Breast epithelium (tissue), 4 donors: ENCODE measurements at places on chromosomes 3 and 15.

- no peak for DNase-seq
Measured at GRCh38 chr15:58760385-58761009, 10.6 kb upstream of the MINDY2 start.

DNA sequence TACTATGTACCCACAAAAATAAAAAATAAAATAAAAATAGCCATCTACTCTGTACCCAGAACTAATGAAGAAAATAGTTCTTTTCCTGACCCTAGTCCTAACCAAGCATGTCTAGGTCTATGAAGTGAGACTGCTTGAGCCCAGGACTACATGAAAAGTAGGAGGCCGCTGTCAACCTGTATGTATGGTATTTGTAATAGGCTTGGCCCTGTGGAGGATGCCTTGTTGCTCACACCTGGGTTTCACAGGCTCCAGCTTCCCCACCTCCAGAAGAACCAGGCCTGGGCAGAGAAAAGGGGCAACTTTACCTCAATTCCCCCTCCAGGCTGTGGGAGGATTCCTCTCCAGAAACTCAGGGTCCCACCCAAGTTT is 6.8 kb upstream of the PKM start:
- no peak for DNase-seq

DNA sequence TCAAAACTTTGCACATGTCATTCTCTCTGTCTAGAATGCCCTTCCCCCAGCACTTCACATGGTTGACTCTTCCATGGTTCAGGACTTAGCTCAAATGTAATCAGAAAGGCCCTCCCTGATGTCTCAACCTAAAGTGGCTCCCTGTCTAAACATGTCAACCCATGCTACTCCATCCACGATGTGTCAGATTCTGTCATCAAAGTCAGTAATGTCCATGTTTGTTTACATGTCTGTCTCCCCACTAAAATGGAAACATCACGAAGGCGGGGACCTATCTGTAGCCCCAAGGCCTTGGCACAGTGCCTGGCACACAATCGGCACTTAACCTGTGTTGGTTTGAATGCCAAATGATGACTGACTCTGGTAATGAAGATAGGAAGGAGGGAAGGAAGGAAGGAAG is 20.8 kb upstream of the SNTN start:
- DNase-seq = no peak

- DNase-seq = no peak
Measured at GRCh38 chr3:32077260-32078084, 28.9 kb upstream of the GPD1L start.

DNA sequence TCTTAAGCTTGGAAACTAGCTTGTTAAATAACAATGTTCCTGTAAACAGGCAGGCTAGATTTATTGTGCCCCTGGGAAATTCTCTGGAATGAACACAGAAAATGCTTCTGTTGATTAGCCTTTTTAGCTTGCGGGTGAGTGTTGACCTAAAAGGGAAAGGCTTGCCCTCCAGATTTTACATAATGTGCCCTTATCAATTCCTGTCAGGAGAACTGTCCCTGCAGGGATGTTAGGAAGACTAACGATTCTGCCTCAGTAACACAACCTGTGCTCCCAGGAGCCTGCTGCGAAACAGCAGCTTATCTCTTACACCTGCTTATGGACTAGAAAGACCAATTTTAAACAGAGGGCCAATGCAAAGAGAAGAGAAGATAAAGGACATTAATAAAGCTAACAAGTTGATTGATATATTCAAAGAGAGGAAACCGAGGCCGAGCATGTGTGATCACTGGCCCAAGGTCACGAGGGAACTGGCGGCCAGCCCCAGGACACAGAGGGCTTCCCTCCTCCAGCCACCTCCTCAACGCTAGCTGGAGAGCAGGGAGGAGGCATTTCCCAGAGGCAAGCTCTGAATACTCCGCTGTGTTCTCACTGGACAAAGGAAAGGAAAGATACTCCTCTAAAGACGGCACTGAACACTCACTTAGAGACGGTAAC is 48.4 kb upstream of the TJP1 start:
- DNase-seq = no peak

- no peak for DNase-seq
Measured at GRCh38 chr3:180180795-180181194, 144.1 kb upstream of the PEX5L start.

- DNase-seq = no peak
Measured at GRCh38 chr3:52636673-52637072, 49.0 kb downstream of the PBRM1 start.

- DNase-seq = no peak
Measured at GRCh38 chr3:124467980-124468902, 262.0 kb upstream of the UMPS start.

GRCh38 chr3:89467898-89468363 is 360.5 kb downstream of the EPHA3 start:
- no peak for DNase-seq

DNA sequence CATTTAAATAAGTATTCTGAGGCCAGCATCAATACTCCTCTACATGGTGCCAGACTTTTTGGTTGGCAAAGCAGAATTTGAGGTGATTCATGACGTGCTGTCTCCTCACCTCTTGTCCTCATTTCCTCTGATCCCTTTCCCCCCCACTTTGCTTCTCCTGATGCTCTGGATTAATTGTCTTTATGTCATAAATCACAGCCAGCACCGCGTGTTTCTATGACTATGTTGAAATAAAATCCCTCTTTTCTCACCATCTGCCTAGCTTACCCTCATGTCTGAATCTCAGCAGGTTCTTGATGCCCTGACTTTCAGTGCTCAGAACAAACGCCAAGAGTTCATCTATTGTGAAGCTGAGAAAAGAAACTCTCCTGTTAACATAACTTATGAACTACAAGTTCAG is 19.7 kb upstream of the PTPRG start:
- DNase-seq = no peak

DNA sequence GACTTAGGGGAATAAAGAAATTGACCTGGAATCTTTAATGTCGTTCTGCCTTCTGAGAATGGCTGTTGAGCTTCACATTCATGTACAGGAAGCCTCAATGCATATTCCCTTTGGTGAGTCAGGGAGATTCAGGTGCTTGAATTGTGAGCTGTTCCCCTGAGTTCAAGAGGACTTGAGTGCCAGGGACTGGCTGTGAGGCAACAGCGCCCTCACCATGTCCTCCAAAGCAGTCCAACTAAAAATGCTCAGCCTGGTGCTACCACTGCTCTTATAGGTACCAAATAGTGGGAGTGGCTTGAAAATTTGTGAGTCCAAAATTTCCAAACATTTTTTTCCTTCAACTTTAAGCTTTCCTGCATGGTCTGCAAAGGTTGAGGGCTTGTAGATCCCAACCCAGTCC is 54.1 kb downstream of the LEO1 start:
- DNase-seq = no peak

DNA sequence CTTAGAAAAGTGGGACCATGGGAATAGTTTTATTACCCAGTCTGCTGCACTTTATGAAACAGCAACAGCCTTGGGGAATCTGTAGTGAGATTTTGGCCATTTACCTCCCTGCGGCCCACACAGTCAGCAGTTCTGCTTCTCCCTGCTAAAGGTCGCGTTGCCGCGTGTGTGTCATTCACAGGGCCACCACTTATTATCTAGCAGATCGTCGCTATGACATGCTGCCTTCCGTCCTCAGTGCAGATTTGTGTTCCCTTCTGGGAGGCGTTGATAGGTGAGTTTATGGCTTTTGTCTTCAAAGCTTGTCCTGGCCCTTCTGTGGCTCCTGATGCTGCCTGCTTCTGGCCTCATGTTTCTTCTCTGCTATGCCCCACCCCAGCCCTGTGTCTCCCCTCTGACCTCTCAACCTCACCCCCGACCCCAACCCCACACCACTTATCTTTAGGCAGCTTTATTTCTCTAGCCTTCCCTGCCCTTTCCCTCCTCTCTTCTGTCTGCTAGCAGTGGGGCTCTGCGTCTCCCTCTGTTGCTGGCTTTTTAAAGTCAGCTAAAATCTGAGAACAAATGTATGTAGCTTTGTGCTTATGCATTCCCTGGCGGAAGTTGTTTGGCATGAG is 30.1 kb downstream of the DIS3L start:
- DNase-seq = no peak

DNA sequence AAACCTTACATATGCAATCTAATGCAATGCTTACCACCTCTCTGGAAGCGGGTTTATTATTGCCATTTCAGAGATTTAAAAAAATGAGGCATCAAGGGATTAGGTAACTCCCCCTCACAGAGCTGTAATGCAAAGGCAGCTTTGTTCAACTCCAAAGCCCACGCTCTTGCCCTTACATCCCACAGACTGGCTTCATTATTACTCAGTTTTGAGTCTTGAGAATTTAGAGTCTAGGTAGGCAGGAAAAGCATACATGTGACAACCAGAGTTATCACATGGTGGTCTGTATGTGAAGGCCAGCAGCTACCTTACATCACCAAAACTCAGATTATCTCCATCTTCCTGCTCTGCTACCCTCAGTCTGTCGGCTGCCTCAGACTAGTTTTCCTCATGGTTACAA is 326.9 kb downstream of the UACA start:
- DNase-seq = no peak
